ENCODE measurements at places on chromosomes 2 and 18. TPM values are rescaled to one million over a fixed set of nuclear protein-coding genes. Genes with fewer than 3 reads are reported as not detected.

- DNase-seq: no peak
These were observed 83.9 kb upstream of the ODC1 start for GRCh38 chr2:10531874-10532637.

DNA sequence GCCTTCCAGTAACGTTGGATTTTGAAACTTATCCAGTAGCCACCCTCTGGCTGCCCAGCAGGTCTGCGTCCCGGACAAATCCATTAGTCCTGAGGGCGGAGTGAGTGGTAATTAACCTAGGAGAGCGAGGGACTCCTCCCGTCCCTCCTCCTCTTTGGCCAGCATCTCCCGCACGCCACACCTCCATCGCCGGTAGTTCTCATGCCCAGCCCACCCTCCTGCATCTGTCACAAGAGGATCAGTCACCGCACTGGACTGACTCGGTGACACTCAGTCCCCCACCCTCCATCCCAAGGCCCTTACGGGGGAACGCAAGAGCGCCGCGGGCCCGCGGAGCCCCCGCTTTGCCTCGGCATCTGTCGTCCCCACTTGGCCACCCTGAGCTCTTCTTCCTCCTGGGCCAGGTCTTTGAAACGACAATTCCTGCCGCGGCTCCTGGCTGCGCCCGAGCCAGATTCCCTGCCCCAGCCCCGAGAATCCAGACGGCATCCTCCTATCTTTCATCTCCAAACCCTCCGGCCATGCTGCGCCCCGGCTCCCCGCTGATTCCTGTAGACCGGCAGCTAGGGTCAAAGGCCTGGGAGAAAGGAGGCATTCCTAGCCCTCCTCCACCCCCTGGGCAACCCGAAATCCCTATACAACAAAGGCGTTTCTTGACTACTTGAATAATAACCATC lies 77.5 kb downstream of the EIF2AK3 start:
- no peak for DNase-seq

- no peak for DNase-seq
These were observed 133.2 kb upstream of the TMEM18 start for GRCh38 chr2:810397-810796.

- no peak for DNase-seq
These were observed 18.7 kb upstream of the RGPD4 start for GRCh38 chr2:107807988-107808387.

GRCh38 chr18:63138436-63139340 lies 180.9 kb downstream of the BCL2 start:
- DNase-seq: no peak

GRCh38 chr2:204665771-204666170 lies 120.5 kb downstream of the PARD3B start:
- no peak for DNase-seq

DNA sequence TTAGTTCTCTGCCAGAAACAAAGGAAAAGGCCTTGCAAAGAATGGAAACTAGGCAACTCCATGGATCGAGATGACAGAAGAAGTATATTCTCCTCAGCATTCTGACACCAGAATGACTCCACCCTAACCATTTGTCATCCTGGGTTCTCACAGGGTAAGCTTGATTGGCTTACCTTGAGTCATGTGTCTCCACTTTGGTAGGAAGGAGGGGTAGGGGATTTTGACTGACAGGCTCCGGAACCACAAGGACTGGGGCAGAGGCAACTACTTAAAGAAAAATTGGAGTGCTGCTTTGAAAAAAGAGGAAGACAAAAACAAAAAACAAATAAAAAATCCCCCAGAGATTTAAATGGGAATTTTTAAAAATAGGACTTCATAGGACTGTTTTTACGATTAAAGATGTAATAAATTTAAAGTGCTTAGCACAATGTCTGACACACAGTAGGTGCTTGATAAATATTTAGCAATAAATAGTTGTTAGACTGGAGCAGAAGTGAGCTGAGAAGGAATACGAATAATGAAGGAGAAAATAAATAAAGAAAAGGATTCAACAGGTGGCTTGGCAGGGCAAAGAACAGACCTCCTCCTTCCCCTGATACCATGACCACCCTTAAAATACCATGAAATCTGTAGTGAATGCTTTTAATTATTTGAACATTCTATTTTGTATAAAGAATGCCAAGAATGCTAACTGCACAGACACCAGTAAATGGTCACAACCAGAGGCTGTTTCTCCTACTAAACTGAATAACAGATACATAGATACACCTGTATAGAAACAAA lies 230.2 kb downstream of the CDCA7 start:
- DNase-seq: no peak

DNA sequence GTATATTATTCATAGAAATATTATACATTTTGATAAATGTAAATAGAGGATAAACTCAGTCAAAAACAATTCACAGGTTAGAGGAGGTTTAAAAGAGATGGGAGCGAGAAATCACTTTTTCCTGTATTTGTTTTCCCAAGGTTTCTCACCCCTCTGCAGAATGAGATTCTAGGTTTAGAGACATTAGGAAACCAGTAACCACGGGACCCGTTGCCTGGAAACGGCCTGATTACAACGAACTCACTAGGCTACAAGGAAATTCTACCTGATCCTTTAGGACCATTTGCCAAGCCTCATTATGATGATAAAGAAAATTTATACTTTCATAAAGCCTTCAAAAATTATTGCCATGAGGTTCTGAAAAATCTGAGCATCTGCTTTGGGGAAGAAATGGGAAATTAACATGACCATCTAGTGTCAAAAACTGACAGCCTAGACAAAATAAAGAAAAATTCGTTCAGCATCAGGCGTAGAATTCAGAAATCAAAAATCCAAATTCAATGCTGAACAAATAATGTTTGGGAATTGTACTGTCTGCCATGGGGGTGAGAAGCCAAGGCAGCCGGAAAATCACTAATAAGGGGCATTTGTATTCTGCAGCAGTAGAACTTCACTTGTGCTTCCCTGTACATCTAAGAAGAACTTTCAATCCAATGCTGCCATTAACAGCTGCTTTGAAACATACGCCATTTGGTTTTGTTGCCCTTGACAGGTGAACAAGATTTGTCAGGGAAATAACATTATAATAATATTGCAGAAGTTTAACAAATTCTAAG lies 262.3 kb downstream of the NRXN1 start:
- peak; percentile 56 for DNase-seq

DNA sequence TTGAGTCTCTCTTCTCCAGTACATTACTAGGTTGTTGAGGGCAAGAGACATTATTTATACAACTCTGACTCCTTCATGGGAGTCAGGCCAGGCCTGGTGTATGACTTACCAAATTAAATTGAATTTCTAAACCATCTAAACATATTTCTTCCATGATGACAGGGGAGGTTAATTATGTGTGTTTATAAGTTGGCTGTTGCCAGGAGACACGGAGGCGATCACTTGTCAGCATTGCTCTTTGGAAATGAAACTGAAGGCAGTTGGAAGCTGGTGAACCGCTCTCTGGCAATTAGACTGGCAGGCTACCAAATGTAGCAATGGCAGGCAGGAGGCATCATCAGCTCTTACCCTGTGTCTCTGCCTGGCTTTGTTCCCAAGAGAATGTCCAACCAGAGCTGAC lies 241.4 kb downstream of the KCNS3 start:
- no peak for DNase-seq

DNA sequence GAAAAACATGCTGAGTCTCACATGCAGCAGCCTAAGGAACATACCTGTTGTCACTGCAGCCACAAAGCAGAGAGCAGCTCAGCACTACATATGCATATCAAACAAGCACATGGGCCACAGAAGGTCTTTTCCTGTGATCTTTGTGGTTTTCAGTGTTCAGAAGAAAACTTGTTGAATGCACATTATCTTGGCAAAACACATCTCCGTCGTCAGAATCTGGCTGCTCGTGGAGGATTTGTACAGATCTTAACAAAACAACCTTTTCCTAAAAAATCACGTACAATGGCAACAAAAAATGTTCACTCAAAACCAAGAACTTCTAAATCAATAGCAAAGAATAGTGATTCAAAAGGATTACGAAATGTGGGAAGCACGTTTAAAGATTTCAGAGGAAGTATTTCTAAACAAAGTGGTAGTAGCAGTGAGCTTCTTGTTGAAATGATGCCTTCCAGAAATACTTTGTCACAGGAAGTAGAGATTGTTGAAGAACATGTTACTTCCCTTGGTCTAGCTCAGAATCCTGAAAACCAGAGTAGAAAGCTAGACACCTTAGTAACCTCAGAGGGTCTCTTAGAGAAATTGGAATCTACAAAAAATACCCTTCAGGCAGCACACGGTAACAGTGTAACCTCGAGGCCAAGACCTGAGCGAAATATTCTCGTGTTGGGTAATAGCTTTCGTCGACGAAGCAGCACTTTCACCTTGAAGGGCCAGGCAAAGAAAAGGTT lies 34.1 kb downstream of the ZNF407 start:
- no peak for DNase-seq

- DNase-seq: no peak
These were observed 35.2 kb downstream of the KIF1A start for GRCh38 chr2:240784629-240785423.

GRCh38 chr2:18791172-18791797 lies 201.9 kb upstream of the NT5C1B start:
- peak; percentile 16 for DNase-seq

GRCh38 chr2:55916473-55917049 lies 7.0 kb downstream of the EFEMP1 start:
- no peak for DNase-seq

GRCh38 chr2:110780461-110780860 lies 48.1 kb downstream of the ACOXL start:
- DNase-seq: no peak

GRCh38 chr2:152348388-152348787 lies 13.4 kb downstream of the FMNL2 start:
- no peak for DNase-seq

DNA sequence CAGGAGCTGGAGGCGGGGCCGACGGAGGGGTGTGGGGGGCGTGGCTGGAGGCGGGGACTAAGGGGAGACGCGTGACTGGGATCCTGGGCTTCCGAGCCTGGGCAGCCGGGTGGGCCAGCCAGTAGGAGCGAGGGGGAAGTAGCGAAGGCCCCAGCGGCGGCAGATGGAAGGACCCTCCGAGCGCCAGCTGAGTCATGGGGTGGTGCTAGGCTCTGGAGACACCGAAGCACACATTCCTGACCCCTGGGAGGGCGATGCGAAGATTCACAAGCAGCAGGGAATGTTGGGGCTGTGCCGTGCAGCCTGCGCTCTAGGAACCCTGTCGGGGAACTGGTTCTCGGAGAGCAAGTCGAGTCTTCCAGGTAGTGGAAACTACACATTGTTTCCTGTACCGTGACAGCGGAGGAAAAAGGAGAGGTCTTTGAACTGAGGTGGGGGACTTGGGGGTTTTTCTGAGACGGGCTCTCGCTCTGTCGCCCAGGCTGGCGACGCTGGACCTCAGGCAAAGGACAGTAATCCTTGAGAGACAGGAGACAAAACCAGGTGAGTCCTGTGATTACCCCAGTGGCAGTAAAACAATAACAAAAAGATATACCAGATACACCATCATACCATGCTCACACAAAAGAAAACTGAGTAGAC lies 650 bp upstream of the AFG3L2 start:
- DNase-seq: no peak

GRCh38 chr2:204024503-204024902 lies 87.9 kb downstream of the ICOS start:
- DNase-seq: peak; percentile 77

DNA sequence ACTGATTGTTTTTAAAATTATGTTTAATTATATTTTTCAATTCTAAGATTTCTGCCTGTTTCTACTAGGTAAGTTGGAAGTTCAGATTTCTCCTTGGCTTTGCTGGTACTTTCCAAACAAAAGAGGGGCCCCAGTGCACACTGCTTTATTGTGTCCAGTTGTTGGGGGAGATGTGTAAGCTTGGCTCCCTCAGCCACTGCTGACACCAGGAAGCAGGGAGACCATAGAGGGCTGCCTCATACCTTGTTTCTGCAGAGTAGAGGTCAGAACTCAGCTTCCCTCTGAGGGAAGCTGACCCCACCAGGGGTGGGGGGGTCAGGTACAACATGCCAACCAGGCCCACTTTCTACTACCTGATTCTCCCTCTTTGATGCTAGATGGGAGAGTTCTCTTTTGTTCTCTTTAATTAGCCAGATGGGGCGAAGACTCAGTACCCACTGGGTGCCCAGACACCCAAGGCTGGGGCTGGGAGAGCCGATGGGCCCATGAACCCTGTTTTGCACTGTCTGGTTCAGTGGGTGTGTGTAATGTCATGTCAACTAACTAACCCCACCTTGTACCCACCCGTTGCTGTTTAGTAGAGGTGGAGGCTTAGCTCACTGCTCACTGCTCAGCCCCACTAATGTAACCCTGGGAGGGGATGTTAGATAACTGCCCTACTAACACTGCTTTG lies 14.7 kb downstream of the BCL2L11 start:
- no peak for DNase-seq

- DNase-seq: no peak
These were observed 286.2 kb upstream of the LRP1B start for GRCh38 chr2:142416996-142417395.

DNA sequence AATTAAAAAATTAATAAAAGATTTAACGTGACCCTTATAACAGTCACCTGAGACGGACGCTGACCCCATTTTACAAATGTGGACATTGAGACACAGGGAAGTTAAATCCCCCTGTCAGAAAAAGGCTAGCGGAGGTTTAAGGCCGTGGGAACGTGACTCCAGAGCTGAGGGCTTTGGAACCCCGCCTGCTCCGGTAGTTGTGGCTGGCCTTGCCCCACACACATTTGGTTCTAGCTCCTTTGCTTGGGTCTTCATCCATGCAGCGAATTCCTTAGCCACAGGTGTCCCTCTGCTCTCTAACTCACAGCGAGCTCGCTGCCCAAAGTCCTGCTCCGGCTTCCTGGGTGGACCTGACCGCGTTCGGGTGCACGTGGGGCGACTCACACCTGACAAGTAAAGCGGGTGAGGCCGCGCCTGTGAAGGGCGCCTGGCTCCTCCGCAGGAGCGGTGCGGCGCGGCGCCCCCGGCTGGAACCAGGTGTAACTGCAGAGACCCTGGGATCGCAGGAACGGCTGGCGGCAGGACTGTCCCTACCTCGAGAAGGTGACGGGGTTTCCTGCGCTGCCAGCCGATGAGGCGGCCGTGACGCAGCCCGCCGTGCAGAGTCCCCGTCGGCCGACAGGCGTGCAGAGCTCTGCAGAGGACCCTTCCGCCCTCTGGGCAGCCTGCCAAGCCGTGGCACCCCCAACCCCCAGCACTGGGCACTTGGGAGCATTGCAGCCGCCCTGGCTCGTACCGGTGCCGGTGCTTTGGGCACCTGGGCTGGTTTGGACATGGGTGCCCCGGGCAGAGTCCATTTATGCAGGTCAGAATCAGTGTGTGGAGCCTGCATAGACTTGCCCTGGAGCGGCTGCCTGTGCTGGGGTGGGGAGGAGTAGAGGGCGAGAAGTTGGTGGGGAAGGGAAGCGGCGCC lies 2.4 kb upstream of the PROC start:
- no peak for DNase-seq

- peak; percentile 5 for DNase-seq
These were observed 111.1 kb downstream of the KLHL14 start for GRCh38 chr18:32661486-32662299.

- DNase-seq: no peak
These were observed 109.4 kb downstream of the AOX1 start for GRCh38 chr2:200695191-200695590.

Gene LRRC30
- 3.4 TPM for total RNA-seq

Gene CPLX4
- 2.4 TPM for total RNA-seq

Gene THOC1
- 108 TPM for total RNA-seq

Gene USP40
- total RNA-seq: 33.2 TPM

Measured in umbilical cord (tissue), 2 donors.